ENCODE measurements at places on chromosomes 3 and 15.

DNA sequence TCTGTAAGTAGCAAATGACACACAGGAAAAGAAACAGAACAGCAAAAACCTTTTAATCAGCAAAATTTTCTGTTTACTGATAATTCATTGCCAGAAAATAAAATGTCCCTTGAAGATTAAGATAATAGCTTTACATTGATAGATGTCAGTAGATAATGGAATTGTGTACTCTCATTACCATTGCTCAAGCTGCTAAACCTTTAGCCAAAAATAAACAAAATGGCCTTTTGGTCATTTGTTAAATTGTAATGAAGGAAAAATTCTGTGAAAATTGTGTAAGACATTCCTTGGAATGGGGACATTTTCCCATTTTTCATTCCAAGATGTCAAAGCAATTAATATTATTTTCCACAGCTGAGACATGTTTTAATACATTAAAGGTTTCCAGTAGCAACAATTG lies 189.8 kb downstream of the PLOD2 start:
- DNase-seq = no peak

GRCh38 chr3:126158912-126159454 lies 21.4 kb downstream of the ALDH1L1 start:
- no peak for DNase-seq

DNA sequence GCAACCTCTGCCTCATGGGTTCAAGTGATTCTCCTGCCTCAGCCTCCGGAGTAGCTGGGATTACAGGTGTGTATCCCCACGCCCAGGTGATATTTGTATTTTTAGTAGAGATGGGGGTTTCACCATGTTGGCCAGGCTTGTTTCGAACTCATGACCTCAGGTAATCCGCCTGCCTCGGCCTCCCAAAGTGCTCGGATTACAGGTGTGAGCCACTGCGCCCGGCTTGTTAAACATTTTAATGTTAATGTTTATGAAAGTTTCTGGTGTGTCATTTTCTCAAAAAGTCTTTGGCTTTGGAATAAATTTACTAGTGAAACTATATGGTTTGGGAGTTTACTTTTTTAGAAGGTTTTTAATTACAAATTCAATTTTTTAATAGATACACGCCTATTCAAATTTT lies 698.8 kb downstream of the MECOM start:
- no peak for DNase-seq

- no peak for DNase-seq
Measured at GRCh38 chr15:70186152-70186551, 88.4 kb upstream of the TLE3 start.

DNA sequence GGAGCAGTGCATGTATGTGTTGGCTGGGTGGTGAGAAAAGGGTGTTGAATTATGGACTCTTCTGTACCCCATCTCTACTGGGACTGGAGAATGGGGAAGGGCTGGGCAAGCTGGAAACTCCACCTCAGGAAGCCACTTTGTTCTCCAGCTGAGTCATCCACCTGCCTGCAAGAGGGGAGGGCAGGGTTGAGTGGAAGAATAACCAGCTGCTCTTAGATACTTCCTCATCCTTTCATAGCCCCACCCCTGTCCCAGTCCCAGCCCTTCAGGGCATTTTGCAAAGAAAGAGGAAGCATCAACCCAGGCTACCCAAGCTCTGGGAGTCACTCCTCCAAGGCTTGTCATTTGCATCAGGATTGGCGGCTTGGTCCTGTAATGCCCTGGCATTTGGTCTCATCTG lies 33.1 kb downstream of the RAB11A start:
- DNase-seq = no peak

GRCh38 chr3:121529308-121529707 lies 16.5 kb downstream of the POLQ start:
- no peak for DNase-seq
